CD4-positive, alpha-beta T cell treated with Interleukin-15 for 4 hours (primary cell): ENCODE measurements at places on chromosomes 1 and 21.

- no peak for DNase-seq
Measured at GRCh38 chr21:42311160-42311559, 4.0 kb downstream of the TFF3 start.

DNA sequence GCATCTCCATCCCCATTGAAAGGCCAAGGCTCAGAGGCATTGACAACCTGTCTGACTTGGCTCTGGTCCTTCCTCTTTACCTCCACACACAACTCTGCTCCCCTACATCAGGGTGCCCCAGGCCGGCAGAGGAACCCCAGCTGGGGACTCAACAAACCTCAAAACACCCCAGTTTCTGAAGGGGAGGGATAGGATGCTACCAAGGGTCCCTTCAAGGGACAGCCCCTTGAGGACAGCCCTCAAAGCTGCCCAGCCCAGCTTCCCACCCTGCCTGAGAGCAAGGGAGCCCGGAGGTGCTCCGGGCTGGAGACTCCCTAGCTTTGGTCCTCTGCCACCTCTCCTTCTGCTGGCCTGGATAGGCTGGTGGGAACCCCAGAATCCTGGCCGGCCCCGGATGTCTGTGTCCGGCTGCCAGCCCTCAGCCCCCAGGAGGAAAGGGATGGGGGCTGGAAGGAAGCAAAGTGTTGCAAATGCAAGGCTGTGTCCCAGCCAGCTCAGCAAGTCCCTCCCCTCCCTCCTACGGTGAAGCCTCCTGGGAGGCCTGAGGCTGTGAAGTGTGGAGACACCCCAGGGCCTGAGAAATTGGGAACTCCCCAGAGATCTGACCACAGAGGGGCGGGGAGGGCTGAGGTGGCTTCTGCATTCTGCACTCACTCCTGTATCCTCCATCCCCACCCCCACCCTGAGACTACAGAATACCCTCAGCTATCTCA is 1.1 kb upstream of the MARCKSL1 start:
- peak; percentile 65 for DNase-seq

GRCh38 chr1:168083456-168084325 is 53.0 kb downstream of the GPR161 start:
- no peak for DNase-seq

- no peak for DNase-seq
Measured at GRCh38 chr1:45848714-45849113, 45.3 kb downstream of the MAST2 start.

DNA sequence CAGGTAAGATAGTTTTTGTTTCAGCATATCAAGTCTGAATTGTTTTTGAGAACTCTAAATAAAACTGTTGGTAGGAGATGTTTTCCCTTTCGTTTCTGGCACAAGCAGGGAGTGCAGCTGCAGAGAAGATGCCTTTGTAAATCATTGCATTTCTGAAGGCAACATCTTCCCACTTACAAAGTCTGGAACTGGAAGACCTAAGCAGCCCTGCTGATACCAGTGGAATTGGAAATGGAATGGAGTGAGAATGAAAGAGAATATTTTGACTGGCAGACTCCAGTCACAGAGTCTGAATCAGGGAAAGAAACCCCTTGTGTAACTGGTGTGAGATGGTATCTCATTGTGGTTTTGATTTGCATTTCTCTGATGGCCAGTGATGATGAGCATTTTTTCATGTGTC is 815.6 kb downstream of the LTN1 start:
- no peak for DNase-seq

GRCh38 chr1:57423656-57424211 is at the start of gene DAB1:
DAB1 (minus strand) TSS chr1:57424060; CDS start chr1:57291030, 133,030 bp downstream.
- no peak for DNase-seq

DNA sequence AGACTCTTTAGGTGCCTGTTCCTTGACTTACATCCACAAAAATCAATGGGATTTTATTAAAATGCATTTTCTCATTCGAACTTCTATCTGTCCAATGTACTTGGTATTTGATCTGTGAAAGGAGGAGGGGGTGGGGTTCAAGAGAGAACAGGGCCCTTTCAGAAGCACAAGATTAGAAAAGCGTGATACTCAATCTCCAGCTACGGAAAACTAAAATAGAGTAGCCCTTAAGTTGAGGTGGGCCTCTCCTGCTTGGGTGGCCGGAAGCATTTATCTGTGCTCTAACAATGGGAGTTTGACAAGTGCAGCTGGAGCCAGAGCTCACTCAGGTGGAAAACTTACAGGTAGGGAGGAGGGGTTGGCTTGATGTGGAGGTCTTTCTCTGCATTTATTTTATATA is 462 bp upstream of the RXRG start:
- no peak for DNase-seq

- DNase-seq = no peak
Measured at GRCh38 chr1:168672278-168672677, 56.7 kb downstream of the DPT start.

GRCh38 chr1:197770243-197770642 is 5.0 kb downstream of the DENND1B start:
- no peak for DNase-seq

- no peak for DNase-seq
Measured at GRCh38 chr1:15236321-15236721, 10.7 kb upstream of the FHAD1 start.

DNA sequence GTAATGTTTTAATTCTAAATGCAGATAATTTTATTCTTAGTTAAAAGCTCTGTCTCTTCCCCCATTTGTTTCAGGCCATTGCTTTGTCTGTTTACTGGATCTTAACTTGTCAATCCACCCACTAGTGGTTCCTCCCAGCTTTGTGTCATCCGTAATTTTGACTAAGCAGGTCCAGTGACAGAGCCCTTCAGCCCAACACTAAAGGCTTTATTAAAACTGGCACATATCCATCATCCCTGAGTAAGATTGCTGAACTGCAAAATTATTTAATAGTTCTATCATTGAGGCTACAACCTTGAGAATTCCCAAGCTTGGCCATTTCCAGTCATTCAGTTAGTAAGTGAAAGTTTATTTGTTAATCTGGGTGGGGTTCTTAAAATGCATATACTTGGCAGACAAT is 96.7 kb downstream of the NGF start:
- no peak for DNase-seq

DNA sequence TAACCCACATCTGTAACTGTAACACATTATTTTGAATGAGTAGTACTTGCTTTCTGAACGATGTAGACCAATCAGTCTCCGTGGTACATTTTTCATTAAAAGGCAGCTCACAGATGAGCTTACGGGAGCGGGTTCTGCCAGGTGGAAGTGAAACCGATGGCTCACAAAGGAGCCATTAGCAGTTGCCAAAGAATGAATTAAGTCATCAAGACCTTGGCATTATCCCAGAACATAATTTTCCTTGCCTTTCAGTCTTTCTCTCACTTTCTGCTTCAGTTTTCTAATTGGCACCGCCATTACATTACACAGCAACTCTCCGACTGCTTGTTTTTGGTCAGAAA is 33.5 kb upstream of the UTS2 start:
- DNase-seq = no peak

GRCh38 chr1:218255090-218255489 is 30.0 kb upstream of the RRP15 start:
- no peak for DNase-seq
